ENCODE measurements at places on chromosomes 11 and 22.

GRCh38 chr11:120123946-120124345 is 14.0 kb downstream of the TRIM29 start:
- DNase-seq: no peak

- no peak for DNase-seq
Measured at GRCh38 chr11:9170450-9170849, 79.1 kb upstream of the SCUBE2 start.

DNA sequence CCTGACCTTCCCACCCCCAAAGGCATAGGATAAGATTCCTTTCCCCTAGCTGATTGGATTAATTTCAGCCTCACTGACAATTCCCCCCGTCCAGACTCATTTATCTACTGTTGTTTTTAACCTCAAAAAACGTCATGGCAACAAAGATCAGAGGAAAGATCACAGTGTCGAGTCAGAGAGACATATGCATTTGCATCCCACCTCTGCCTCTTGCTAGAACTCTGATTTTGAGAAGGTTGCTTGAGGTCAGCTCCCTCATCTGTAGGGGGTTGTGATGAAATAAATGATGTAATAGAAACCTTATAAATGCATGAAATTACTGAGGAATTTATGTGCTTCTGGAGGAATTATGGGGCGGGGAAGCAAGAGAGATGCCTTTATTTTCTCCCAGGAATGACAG is 53.3 kb upstream of the SYN3 start:
- DNase-seq: no peak

DNA sequence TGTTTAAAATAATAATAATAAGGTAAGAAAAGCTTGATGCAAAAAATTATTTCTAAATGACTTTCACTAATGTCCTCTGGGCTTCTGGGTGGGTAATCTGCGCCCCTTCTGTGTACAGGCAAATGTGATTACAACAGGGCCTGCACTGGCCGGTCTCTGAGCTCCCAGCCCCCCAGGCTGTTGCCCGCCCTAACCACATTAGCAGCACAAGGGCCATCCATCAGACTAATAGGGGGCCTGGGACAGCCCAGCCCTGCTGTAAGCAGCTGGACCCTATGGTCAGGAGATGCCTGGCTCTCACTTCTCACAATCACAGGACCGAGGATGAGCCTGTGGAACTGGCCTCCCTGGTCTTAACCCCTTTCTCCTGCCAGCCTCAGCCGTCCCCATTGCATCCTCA is 388.4 kb downstream of the BUD13 start:
- no peak for DNase-seq

Measured in GM12892 (cell line).